ENCODE measurements at places on chromosomes 5 and 9.
A peak's percentile ranks its signal among the peaks of the same experiment; 100 is the strongest.

DNA sequence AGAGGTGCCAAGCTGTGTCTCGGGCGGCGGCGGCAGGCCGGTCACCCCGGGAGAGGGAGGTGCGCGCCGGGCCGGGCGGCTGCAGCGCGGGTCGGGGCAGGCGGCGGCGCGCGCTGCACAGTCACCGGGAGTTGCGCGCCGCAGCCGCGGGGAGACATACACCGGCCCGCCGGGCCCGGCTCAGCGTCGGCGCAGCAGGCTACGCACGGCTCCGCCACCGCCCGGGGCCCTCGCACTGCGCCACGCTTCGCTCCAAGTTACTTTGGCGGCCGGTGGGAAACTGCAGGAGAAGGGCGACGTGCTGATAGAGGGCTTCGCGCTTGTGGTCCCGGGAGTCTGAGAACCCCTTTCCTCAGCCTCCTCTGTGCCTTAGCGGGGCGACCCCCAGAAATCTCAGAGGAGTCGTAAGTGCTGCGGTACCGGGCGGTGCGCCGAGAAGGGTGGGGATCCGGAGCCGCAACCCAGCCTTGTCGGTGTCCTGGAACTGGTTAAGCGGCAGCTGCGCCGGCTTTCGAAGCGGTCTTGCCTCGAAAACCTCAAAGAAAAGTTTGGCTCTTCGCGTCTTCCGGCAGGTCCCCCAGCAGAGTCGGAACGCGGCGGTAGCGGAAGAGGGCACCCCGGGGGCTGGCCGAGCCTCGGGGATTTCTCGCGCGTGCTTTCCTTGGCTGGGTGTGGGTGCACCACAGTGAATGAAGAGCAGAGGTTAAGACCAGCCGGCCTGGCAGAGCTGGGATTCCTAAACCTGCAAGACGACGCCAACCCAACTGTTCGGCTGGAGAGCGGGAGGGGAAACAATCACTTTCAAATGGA, at the start of gene EFNA5:
TSS of gene EFNA5 (minus strand) at position 6 of the 810 bp plus-strand sequence.
- DNase-seq: peak; percentile 5

- DNase-seq: no peak
These were observed 463.7 kb downstream of the TMEM232 start for GRCh38 chr5:110262749-110263148.

GRCh38 chr5:128053291-128053954, 30.1 kb upstream of the SLC12A2 start:
- no peak for DNase-seq

GRCh38 chr9:134178768-134179551, 14.6 kb upstream of the RNU6ATAC start:
- no peak for DNase-seq

DNA sequence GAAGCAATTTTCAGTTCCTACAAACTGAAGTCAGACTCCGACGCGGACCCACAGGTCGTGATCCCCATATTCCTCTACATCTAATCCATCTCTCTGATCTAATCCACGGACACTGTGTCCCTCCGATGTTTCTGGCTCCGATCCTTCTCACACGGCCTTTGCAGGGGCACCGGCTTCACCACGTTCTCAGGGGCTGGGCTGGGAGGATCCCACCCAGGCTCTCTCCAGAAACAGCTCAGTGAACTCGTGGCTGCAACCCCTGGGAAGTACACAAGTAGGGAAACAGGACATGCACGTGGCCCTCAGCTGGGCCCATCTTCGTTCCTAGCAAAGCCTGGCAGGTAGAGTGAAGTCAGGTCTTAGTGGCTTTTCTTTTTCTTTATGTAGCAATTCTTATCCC, 49.1 kb upstream of the OLFM1 start:
- no peak for DNase-seq

GRCh38 chr5:96822686-96823459, 15.1 kb upstream of the ERAP1 start:
- no peak for DNase-seq

DNA sequence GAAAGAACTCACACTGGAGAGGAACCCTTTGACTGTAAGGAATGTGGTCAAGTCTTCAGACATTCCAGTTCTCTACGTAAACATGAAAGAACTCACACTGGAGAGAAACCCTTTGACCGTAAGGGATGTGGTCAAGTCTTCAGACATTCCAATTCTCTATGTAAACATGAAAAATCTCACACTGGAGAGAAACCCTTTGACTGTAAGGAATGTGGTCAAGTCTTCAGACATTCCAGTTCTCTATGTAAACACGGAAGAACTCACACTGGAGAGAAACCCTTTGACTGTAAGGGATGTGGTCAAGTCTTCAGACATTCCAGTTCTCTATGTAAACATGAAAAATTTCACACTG, 32.6 kb downstream of the MAPK9 start:
- no peak for DNase-seq

DNA sequence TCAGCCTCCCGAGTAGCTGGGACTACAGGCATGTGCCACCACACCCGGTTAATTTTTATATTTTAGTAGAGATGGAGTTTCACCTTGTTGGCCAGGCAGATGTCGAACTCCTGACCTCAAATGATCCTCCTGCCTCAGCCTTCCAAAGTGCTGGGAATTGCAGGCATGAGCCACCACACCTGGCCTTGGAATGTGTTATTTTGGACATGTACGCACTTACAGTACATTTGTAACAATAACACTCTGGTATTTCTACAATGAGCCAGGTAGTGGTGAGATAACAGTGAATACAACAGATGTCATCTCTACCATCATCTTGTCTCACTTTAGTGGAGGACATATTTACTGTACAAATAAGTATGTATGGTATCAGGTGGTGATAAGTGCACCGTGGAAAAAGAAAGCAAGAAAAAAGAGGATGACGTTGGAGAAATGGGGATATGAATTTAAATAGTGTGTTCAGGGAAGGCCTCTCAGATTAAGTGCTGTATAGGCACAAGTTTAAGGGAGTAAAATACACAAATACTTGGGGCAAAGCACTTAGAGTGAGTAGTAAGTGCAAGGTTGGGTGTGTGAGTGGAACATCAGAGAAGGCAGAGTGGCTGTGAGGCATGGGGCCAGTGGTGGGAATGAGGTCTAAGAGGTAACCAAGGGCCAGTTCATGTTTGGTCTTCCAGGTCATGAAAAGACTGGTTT, 100.1 kb downstream of the CDC42SE2 start:
- no peak for DNase-seq

DNA sequence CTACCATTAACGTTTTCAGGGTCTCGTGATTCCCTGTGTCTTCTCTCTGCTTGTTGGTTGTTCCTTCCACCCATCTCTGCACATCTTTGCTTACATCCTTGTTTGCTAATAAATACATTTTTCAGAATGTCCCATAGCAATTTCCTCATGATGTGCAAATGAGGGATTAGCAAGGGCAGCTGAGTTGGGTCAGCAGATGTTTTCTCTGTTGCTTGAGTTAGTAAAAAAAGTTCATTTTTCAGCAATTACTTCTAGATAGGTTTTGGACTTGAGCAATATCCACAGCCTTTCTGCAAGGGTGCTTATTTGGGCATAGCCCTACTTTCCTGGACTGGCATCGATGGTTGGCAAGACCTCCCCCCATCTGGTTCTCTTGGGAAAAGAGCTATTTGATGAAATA, 4.8 kb upstream of the TNFSF15 start:
- no peak for DNase-seq

GRCh38 chr5:177035976-177036375, 13.5 kb downstream of the ZNF346 start:
- DNase-seq: no peak

GRCh38 chr9:126675147-126675467, 61.4 kb downstream of the LMX1B start:
- DNase-seq: no peak

- DNase-seq: no peak
These were observed 27.9 kb upstream of the GLDC start for GRCh38 chr9:6673326-6674025.

DNA sequence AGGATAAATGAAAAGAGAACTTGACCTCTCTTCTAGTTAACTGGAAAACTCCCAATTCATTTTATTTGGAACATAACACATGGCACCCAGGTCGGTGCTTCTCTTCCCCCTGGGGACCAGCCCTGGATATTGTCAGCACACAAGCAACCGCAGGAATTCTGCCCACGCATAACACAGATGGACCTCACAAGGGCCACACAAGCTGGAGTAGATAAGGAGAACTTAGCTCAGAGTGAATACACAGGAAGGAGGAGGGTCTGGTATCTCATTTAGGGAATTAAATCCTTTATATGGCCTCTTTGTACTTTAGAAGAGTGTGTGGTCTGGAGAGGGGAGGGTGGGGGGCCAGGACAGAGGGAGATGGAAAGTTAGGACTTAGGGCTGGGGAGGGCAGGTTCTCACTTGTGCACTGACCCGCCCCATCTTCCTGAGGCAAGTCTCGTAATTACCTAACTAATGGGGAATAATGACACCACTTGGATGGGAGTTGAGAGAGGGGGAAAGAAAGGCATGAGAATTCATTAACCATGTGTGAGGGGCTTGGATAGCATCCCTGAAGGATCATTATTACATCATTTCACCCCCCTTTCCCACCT, 341.2 kb upstream of the WWC1 start:
- no peak for DNase-seq

DNA sequence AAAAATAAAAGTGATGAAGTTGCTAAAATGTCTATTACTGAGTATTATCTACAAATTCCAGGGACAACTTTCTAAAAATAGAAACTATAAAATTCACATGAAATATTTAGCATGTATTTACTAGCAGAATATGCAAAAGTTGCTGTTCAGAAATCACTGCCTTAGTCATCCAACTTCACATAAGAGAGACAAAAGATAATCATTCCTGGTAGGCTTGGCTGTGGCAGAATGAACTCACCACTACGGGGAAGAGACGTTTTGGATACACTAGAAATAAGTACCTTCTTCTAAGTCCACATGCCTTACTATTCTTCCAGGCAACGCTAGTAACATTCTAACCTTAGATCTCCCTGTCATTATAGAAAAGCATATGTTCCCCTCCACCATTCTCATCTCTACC, 272.2 kb downstream of the BNC2 start:
- no peak for DNase-seq

DNA sequence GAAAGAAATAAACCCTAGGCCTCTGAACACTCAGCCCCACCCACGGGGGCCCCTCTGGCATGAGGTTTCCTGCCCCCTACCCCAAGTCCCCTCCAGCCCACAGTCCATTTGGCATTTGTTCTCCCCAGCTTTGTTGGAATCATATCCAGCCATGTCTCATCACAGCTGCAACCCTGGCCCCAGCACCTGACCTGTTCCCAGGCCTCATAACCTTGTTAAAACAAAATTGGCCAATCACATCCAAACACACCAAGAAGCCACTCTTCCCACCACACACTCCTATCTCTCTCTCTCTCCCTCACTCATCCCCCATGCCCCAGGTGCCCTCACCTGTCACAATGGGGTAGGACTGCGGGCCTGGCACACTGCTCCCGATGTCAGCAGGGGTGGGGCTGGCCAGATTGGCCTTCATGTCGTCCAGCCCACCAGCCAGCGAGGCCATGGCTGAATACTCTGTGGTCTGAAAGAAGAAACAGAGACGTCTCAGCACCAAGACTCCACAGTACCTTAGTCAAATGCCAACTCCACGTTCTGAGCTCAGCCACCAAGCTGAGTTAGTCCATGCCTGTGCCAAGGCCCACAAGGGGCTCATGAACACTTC, 110.9 kb downstream of the PAX5 start:
- DNase-seq: no peak

DNA sequence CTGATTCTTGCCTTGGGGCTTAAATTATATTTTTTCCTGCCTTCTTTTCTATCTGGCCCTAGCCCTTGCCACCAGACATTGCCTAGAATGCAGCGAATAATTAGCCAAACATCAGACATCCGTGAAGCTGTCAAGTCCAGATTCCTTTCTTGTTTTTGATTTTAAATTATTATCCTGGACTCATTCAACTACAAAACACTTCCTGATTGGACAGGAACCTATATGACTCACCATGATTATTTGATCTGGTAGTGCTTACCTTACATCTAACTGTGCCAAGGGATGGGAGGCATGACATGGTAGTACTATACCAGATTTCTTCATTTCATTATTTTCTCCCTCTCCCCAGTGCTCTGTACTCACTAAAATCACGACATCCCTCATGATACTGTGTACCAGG, 829.6 kb downstream of the TLR4 start:
- DNase-seq: no peak

- no peak for DNase-seq
These were observed 155.1 kb upstream of the OTULINL start for GRCh38 chr5:14426521-14426920.

DNA sequence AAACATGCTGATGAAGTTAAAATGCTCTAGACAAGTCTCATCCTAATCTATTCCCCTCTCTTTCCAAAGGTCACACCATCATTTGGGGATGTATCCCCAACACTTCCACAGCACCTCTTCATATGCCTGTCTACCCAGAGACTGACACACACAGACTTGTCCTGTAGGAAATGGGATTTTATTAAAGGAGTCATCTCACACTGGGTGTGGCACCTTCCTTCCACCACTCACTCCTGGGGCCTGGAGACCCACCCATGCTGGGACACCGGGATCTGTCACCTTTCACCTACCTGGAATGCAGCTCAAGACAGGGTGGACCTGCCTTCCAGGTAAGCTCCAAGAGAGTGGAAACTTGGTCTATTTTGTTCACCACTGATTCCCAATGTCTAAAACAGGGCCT, 99.4 kb upstream of the HAND1 start:
- no peak for DNase-seq

GRCh38 chr5:83839788-83840187, 119.1 kb upstream of the HAPLN1 start:
- DNase-seq: no peak

DNA sequence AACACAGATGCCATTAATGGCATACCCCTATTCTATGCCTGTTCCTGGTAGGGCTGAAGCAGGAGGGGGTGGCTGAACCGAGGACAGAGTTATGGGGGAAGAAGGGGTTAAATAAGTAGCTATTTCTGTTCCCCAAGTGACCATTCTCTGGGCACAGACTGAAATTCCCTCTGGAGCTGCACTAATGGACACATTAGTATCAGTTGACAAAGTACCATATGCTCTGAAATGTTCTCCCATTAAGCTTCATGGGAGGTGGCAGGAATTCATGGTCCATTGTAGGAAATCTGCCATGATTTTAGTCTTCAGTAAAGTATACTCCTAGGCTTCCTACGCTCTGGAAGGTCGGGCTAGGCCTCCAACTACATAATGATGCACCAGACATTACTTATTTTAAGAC, 10.5 kb upstream of the FRMPD1 start:
- no peak for DNase-seq

- no peak for DNase-seq
These were observed 287.1 kb downstream of the SLIT3 start for GRCh38 chr5:169013846-169014245.

- DNase-seq: no peak
These were observed 8.7 kb downstream of the PRDM12 start for GRCh38 chr9:130672933-130673615.

- DNase-seq: no peak
These were observed 1.3 kb downstream of the SDHA start for GRCh38 chr5:219460-219863.

DNA sequence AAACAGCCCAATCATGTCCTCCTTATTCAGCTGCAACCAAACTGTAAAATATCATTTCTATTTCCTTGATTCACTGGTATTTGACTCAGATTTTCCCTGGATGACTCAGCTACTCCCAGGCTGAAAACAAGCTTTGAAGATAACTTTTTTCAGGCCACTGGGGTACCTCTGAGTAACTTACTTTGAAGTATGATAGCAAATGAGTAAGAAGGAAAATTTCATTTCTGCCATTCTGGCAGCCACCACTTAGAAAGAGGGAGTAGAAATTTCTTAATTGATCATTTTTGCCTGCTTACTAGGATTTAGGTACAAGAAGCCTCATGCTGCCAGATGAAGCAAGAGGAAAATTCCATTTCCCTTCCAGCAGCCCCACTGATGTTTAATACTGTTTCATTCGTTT, 247.4 kb downstream of the PRELID2 start:
- DNase-seq: no peak

Measured in stimulated activated CD4-positive, alpha-beta T cell treated with anti-CD3 and anti-CD28 coated beads, Interleukin-12 subunit alpha, Interleukin-12 subunit beta, amount 100 ng/mL, for 24 hours (primary cell).